ENCODE measurements at places on chromosomes 11 and 22.
A peak's percentile ranks its signal among the peaks of the same experiment; 100 is the strongest.

- DNase-seq, result no peak
These were observed 81.9 kb upstream of the TEAD1 start for GRCh38 chr11:12592283-12592682.

DNA sequence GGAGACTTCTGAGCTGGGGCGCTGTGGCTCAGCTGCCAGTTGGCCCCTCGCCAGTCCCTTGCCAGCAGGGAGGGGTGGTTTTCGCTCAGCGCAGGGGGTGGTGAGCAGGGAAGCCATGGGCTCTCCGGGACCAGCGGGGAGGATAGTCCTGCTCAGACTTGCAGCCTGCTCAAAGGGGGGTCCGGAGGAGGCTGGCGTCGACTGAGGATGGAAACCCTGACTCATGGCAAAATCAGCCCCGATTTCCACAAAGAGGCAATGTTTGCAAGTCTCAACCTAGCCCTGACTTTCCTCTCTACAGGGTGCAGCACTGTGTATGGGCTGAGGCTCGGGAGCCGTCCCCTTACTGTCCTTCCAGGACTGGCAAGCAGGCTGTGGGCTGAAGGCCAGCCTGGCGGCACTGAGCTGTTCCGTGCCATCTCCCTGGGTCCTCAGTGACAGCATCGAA is 35.1 kb downstream of the FBLN1 start:
- peak; percentile 77 for DNase-seq

DNA sequence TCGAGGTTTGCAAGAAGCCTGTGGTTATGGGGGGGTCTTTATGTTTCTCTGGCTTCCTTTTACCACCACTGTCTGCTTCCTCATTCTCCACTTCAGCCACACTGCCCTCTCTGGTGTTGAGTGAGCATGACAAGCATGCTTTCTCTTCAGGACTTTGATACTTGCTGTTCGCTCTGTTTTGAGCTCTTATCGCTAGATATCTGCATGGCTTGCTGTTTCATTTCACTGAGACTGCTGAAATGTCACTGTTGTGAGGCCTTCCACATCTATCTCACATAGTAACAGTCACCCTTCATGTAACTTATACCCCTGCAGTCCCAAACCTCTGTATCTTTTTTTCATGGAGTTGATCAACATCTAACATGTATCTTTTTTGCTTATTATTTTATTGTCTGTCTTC is 59.8 kb downstream of the TMEM135 start:
- DNase-seq, result peak; percentile 35

DNA sequence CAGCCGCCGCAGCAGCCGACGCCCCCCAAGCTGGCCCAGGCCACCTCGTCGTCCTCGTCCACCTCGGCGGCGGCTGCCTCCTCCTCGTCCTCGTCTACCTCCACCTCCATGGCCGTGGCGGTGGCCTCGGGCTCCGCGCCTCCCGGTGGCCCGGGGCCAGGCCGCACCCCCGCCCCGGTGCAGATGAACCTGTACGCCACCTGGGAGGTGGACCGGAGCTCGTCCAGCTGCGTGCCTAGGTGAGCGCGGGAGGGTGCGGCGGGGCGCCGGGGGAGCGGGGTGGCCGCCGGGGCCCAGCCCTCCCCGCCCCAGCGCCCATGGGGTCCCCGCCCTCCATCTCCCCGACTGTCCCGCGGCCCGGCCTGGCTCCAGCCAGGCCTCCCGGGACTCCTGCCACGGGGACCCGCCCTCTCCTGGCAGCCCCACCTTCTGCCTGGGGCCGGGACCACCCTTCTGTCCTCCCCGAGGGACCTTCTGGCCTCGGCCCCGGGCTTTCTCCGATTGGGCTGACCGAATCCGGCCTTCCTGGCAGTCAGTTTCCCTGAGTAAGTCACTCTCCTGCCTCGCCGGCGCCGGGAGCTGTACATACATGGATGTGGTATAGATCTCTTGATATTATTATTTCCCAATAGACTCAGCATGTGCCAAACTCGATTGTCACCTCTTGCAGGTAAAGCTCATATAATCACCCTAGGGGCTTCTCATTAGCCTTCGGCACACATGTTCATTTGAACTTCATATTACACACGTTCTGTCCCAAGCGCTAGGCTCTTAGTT is 720 bp downstream of the PACS1 start:
- DNase-seq, result peak; percentile 61

DNA sequence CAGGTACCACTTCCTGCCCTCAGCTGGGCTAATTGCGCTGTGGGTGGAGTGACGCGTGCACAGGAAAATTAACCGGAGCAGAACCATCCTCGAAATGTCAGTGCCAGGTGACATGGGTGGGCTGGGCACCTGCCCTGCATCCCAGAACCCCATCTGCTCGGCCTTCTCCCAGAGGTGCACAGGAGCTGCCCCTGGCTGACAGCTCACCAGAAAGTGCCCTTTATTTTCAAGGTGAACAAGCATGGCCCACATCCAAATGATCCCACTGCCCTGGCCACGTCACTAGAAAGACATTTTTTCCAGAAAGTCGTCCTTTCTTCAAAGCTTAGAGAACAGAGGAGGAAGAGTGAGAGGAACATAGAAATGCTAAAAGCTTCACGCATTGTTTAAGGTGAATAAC is 4.1 kb upstream of the ELFN2 start:
- no peak for DNase-seq

- no peak for DNase-seq
These were observed 23.5 kb upstream of the TMEM123 start for GRCh38 chr11:102476069-102476468.

- no peak for DNase-seq
These were observed 35.1 kb downstream of the TTC17 start for GRCh38 chr11:43393765-43394355.

DNA sequence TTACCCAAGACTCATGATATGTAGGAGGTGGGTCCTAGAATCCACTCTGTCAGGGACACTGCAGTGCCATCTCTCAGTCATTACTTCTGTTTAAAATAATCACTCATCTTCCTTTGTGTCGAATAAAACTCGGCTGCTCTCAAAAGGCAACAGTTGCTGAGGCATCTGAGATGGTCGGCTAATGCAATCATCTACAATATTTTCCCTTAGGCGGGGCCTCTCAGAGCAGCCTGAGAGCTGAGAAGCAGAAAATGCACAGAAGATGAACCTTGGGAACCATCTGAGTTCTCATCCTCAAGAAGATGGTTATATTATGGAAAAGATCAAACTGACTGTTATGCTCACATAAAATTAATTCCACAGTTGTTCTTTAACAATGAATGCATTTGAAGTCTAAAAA is 1518.2 kb upstream of the TENM4 start:
- DNase-seq, result no peak

GRCh38 chr11:12215181-12215593 is 104.8 kb downstream of the MICAL2 start:
- DNase-seq, result no peak

- no peak for DNase-seq
These were observed 20.2 kb upstream of the KCNQ1OT1 start for GRCh38 chr11:2719831-2720590.

DNA sequence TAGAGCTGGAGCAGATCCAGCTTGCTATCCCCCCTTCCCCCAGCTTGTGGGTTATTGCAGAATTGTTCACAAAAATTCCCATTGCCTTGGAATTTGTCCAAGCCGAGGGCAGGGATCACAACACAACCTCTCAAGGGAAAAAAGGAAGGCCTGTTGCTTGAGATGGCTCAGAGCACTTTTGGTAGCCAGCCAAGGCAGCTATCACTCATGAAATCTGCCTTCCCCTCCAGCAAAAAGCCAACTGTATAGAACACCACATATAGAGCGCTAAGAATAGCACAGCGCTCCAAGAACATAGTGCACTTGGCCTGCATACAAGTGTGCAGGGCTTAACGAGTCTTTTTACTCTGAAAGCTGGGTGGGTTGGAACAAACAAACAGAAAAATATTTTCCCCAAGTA is 46.2 kb downstream of the FAM83F start:
- no peak for DNase-seq

DNA sequence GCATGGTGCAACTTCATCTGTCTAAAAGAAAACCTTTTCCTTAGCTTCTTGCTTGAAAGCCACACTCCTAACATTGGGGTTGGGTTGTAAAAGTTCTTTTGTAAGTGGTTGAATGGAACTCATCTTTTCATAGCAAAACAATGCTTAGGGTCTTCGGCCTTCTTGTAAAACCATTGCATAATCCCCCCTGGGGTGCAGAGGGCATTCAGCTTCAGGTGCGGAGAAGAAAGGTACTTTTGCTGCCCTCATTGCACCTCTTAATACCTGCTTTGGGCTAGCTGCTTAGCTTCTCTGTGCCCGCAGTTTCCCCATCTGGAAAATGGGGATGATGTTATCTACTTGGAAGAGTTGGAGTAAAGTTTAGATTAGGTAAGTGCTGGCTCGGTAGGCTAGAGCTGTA is 10.1 kb downstream of the TEAD1 start:
- no peak for DNase-seq

GRCh38 chr11:92852946-92853345 is 116.5 kb upstream of the MTNR1B start:
- DNase-seq, result no peak

DNA sequence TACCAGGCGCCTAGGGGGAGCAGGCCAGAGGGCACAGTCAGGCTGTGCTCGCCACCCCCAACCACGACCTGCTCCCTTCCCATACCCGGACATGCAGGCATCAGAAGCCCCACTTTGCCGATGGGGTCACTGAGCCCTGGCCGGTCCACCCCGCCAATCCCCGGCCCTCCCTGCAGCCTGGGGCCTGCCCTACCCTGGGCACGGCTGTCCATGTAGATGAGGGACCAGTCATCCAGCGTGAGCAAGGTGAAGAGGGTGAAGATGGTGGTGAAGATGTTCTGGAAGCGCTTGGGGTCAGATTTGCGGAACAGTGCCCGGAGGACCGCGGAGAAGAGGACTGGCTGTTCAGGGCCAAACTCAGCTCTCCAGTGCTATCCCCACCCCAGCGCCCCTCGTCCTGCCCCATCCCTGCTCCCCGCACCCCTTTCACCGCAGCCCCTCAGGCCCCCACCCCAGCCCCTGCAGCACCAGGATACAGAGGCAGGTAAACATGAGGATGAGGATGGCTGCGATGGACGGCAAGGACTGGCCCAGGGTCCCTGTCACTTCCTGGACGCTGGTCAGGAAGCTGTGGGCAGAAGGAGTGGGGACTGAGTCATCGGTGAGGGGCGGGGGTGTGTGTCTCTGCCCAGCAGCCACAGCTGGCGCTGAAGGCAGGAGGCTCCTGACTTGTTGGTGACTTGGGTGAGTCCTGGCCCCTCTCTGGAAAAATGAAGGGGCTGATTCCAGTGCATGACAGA is 5.5 kb downstream of the CATSPER1 start:
- peak; percentile 93 for DNase-seq

DNA sequence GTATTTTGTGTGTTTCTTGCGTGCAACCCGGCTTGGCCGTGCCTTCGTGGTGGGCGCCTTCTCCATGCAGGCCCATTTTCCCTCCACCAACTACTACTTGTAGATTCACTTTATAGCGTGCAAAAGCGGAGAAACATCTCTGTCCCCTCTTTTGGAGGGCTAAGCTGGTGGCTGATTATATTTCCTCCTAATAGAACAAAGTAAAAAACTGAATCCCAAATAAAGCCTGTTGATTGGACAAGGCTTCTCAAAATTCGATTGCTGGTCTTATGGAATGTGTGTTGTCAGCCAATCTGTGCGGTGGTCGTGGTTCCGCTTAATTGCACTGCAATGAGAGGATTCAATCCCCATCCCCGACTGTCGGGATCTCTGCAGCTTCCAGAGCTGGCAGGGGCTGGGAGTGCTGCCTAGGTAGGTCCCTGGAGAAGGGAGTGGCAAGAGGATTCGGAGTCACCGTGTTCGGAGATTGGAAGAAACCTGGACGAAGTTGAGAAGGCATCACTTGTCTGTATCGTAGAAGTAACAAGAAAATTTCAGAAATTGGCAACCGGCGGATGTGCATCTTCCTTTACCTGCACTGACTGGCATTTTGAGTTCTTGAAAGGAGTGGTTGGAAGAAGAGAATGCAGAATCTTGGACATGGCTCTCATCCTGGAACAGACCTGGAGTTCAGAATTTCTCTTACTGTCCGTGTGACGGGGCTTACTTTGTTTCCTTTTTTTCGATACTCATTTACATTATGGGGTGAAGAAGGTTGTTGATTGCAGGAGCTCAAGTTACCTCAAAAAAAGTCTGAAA is 1.1 kb downstream of the HMGXB4 start:
- peak; percentile 20 for DNase-seq

DNA sequence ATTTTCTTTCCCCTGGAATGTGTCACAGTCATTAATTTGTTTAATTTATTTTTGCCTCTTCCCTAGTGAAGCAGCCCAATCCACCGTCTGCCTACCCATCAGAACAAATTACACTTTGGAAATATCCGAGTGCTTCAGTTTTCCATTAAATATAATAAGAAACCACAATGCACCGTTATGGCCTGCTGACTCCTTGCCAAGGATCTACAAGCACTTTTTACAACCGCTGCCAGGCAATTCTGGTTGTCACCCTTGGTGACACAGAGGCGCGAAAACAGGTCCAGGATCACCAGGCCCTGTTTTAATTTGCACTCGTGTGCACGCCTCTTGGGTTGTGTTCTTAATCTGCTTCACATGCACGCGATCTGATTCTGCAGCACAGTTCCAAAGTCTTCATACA is 43.9 kb downstream of the KIRREL3 start:
- DNase-seq, result peak; percentile 12

DNA sequence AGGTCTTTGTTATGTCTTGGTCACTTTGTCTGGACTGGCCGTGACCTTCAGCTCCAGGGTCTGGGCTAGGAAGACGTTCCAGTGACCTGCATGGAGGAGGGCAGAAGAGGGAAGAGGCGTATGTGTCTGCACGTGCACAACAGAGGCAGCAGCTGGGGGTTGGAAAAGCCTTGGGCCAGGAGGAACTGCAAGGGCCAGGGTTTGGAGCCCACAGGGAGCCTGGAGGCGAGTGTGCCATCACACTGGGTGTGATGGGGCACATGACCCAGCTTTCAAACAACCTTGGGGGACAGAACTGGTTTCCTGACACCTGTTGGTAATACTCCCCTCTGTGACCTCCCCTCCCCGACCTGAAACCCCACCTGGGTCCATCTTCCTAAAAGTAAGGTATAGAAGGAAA is 34.7 kb downstream of the CHRDL2 start:
- DNase-seq, result no peak

DNA sequence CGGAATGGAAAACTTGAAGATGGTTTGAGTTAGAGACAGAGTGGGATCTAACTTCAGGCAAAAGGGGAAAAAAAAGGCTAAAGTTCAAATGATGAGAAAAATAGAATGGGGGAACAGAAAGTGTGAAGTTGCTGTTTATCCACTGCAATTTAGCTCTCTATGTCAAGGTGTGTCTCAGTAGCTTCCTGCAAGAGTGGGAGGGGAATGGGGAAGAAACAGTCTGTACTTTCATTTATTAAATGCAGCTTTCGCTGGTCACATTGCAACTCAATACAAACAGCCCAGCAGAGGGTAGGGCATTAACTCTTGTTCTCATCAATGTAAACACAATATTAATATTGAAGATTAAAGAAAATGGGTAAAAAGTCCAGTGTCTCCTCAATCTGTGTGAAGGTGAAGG is 214.7 kb upstream of the SYN3 start:
- DNase-seq, result no peak

- DNase-seq, result peak; percentile 14
These were observed 27.1 kb upstream of the GRK2 start for GRCh38 chr11:67238894-67239782.

- DNase-seq, result no peak
These were observed 10.8 kb upstream of the RAC2 start for GRCh38 chr22:37254867-37255233.

Data from AG20443 (cell line).